ENCODE measurements at places on chromosomes 7 and 10. TPM values are rescaled to one million over a fixed set of nuclear protein-coding genes. Genes with fewer than 3 reads are reported as not detected.
A peak's percentile ranks its signal among the peaks of the same experiment; 100 is the strongest.

DNA sequence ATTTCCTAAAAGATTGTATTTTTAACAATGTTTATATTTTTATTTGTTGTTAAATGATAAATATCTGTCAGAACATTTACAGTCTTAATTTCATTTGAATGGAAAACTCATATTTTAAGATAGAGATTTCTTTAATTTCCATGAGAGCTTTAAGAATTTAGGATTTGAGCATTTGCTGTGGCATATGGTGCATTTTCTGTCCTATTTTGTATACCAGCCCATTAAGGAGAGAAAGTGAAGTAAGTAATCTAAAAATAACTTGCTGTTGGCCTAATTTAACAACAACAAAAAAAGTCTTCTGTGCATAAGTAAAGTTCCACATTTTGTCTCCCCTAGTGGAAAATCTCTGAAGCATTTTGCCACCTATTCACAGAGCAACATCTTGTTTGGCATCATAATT is 190.9 kb upstream of the PPP1R3A start:
- peaks cover 7% of the 10 kb centered on the region for H3K4me1 ChIP-seq
- H3K4me3 ChIP-seq = no peak overlapping the region
- no peaks in the 10 kb centered on the region for H3K36me3 ChIP-seq
- no peak overlapping the region for H3K27ac ChIP-seq
- H3K27me3 ChIP-seq = no peaks in the 10 kb centered on the region
- no peak for DNase-seq

DNA sequence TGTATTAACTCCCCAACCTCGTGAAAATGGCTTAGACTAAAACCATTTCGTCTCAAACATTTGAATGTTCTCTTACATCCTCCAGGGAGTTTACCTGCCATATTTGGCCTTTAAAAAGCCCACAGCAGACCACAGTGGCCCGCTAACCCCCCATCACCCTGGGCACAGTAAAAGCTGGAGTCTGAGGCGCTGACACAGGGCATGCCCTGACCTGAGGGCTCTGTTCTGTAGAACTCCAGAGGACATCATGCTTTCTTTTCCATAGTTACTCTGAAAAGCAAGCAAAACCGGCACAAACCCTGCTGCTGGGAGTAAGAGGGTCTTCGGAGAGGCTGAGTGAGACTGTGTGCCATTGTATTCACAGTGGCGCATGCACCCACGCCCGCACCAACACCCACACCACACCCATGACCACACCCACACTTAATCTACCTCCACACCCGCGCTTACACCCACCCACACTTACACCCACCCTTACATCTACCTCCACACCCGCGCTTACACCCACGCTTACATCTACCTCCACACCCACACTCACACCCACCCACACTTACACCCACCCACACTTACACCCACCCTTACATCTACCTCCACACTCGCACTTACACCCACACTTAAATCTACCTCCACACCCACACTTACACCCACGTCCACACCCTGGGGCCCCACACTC is 32.1 kb downstream of the LRRC27 start:
- no peaks in the 10 kb centered on the region for H3K4me1 ChIP-seq
- H3K27ac ChIP-seq = no peak overlapping the region
- no peak overlapping the region for H3K4me3 ChIP-seq

GRCh38 chr10:32367793-32368453 is 21.0 kb upstream of the EPC1 start:
- H3K4me1 ChIP-seq = no peaks in the 10 kb centered on the region
- peak; percentile 56 for DNase-seq
- H3K27ac ChIP-seq = no peak overlapping the region
- no peak overlapping the region for H3K4me3 ChIP-seq
- no peaks in the 10 kb centered on the region for H3K36me3 ChIP-seq
- no peaks in the 10 kb centered on the region for H3K27me3 ChIP-seq

DNA sequence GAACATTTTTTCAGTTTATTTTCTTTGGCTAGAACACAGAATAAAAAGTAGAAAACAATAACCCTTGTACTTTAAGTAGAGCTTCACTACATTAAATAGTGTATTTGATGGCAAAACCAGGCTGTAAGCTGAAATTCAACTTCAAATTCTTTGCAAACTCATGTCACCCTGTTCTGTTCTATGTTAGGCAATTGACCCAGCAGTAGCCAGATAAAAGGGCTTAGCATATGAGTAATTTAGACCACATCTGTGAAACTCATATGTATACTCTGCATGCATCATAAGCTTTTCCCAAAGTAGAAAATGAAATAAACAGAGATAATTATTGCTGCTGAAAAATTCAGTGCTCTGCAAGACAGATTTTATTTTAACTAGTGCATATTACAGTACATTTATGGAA is 150.2 kb downstream of the GNAI1 start:
- no peak overlapping the region for H3K27ac ChIP-seq
- no peaks in the 10 kb centered on the region for H3K27me3 ChIP-seq
- H3K4me1 ChIP-seq = peaks cover 29% of the 10 kb centered on the region
- H3K4me3 ChIP-seq = no peak overlapping the region
- H3K36me3 ChIP-seq = no peaks in the 10 kb centered on the region
- no peak for DNase-seq

DNA sequence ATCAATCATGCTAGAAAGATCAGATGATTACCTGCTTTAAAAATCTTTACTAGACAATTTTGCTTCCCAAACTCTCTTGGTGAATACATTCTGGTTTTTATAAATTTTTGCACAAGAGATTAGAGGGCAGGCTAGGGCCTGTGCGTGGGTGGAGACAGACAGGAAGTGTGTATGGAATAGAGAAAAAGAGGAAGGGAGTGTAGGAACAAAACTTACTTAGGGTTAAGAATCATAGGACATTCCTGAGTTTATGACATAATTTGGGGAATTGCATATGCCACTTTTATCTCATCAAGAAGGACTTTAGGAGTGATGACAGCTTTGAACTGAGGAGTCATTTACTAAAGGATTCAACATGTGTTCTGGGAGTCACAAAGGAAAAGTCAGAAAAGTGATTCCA is 31.3 kb downstream of the LAMB1 start:
- H3K4me3 ChIP-seq = no peak overlapping the region
- peaks cover 54% of the 10 kb centered on the region for H3K36me3 ChIP-seq
- H3K27me3 ChIP-seq = no peaks in the 10 kb centered on the region
- no peak for DNase-seq
- H3K4me1 ChIP-seq = no peaks in the 10 kb centered on the region

- peaks cover 67% of the 10 kb centered on the region for H3K27me3 ChIP-seq
- H3K36me3 ChIP-seq = no peaks in the 10 kb centered on the region
- no peaks in the 10 kb centered on the region for H3K4me1 ChIP-seq
- DNase-seq = no peak
- H3K27ac ChIP-seq = no peak overlapping the region
Observed at GRCh38 chr7:64879800-64880199, 23.3 kb upstream of the ZNF273 start.

GRCh38 chr10:3959370-3960325 is 174.6 kb upstream of the KLF6 start:
- H3K27ac ChIP-seq = no peak overlapping the region
- H3K27me3 ChIP-seq = no peaks in the 10 kb centered on the region
- no peaks in the 10 kb centered on the region for H3K36me3 ChIP-seq

DNA sequence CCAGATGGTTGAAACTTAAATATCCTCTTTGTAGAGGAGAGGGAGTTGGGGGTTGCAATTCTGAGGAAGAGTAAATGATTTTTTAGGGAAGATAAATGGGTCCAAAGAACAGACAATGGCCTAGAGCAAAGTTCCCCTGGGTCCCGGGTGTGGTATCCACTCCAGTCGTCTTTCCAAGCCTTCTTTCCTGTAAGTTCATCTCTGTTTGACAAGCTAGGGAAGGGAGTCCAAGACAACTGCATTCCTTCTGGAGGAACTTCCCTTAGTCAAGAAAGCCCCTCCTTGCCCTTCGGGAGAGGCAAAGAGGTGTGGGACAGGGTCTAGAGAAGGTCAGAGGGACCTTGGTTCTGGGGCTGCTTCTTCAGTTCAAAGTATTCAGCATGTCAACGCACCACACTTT is 33.4 kb downstream of the C10orf71 start:
- H3K4me1 ChIP-seq = no peaks in the 10 kb centered on the region
- no peak for DNase-seq
- peaks cover 63% of the 10 kb centered on the region for H3K27me3 ChIP-seq
- H3K4me3 ChIP-seq = no peak overlapping the region

RAPGEF5 gene
- 16.6 TPM for total RNA-seq

FOXP2 gene
- total RNA-seq = 4.3 TPM

GRCh38 chr7:156019776-156020565 is 207.7 kb upstream of the SHH start:
- H3K4me3 ChIP-seq = no peak overlapping the region
- H3K36me3 ChIP-seq = no peaks in the 10 kb centered on the region
- no peak overlapping the region for H3K27ac ChIP-seq
- peaks cover 25% of the 10 kb centered on the region for H3K27me3 ChIP-seq
- no peaks in the 10 kb centered on the region for H3K4me1 ChIP-seq
- DNase-seq = no peak

DNA sequence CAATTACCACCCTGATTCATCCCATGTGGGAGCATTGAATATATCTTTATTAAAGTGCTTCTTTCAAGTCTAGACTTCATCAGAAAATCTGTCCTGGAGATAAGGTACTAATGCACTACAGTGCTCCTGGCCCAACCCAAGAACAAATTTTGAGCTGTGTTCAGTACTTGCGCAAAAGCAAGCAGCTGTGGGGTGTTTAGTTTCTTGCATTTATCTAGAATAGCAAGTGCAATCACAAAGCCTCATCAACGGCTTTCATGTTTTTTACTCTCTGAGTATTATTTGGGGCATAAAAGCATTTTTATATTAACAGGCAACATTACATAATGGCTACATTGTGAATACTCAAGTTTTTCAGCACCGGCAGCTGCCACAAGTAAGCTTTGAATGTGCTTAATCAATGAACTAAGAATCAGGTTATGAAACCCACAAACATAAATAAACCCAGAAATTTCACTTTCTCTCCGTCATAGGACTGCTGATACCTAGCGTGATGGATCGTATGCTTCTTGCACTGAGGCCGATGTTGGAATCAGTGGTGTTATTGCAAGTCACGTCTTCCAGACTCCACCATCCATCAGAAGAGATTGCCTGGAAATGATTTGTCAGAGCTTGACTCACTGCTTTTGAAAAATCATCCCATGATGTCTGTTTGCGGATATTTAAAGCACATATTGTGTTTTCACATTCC is 113.1 kb downstream of the CTTNBP2 start:
- no peaks in the 10 kb centered on the region for H3K4me1 ChIP-seq
- no peak overlapping the region for H3K4me3 ChIP-seq
- no peak overlapping the region for H3K27ac ChIP-seq
- no peaks in the 10 kb centered on the region for H3K27me3 ChIP-seq

GRCh38 chr7:17307558-17307957 is 9.1 kb downstream of the AHR start:
- no peak overlapping the region for H3K4me3 ChIP-seq
- peaks cover 53% of the 10 kb centered on the region for H3K4me1 ChIP-seq
- no peaks in the 10 kb centered on the region for H3K27me3 ChIP-seq
- no peak overlapping the region for H3K27ac ChIP-seq
- H3K36me3 ChIP-seq = peaks cover 57% of the 10 kb centered on the region

DNA sequence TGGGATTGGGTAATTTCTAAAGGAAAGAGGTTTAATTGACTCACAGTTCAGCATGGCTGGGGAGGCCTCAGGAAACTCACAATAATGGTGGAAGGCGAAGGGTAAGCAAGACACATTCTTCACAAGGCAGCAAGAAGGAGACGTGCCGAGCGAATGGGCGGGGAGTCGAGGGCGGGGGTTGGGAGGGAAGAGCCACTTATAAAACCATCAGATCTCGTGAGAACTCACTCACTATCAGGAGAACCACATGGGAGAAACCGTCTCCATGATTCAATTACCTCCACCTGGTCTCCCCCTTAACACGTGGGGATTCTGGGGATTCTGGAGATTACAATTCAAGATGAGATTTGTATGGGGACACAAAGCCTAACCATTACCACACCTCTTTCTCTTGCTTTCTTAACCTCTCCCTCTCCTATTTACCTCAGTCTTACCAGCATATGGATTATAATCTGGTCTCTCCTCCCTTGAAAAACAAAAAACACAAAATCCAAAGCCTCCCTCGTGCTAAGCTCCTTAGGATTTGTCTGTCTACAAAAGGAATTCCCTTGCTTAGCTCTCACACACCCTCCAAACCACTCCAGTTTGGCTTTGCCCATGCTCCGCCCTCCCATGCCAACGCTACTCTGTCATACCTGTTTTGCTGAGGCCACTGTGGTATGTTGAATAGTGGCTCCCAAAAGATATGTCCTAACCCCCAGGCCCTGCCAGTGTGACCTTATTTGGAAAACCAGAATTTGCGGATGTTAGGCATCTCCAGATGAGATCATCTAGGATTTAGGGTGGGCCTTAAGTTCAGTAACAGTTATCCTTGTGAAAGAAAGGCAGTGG is 19.6 kb upstream of the EFCAB10 start:
- no peak overlapping the region for H3K27ac ChIP-seq
- no peak overlapping the region for H3K4me3 ChIP-seq
- no peaks in the 10 kb centered on the region for H3K4me1 ChIP-seq
- H3K27me3 ChIP-seq = no peaks in the 10 kb centered on the region
- H3K36me3 ChIP-seq = no peaks in the 10 kb centered on the region
- DNase-seq = peak; percentile 72

- H3K27me3 ChIP-seq = no peaks in the 10 kb centered on the region
- H3K27ac ChIP-seq = peak overlapping the region; percentile 85
- DNase-seq = peak; percentile 41
- no peak overlapping the region for H3K4me3 ChIP-seq
Observed at GRCh38 chr7:116779931-116780330, 82.5 kb upstream of the CAPZA2 start.

DNA sequence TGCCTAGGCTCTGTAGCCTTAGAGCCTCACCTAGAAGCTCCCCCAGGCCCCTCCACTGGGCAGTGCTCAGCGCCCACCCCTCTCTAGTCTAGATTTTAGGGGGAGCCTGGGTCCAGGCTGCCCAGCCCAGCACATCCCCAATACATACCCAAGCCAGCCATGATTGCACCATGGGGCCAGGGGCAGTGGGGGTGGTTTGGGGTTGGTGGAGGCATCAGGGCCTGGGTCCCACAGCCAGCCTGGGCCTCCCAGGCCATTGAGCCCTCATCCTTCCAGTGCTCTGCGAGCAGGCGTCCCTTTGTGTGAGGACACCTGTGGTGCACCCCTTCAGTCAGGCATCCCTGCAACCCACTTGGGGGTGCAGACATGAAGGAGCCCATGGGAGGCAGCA is 76.9 kb upstream of the RET start:
- DNase-seq = no peak
- H3K27me3 ChIP-seq = no peaks in the 10 kb centered on the region
- H3K4me1 ChIP-seq = no peaks in the 10 kb centered on the region
- no peak overlapping the region for H3K27ac ChIP-seq
- H3K4me3 ChIP-seq = no peak overlapping the region

ERCC6 gene
- 49.7 TPM for total RNA-seq
